ENCODE measurements at places on chromosomes 13 and 19.

- no peak for DNase-seq
Observed at GRCh38 chr19:32876236-32876918, 6.8 kb upstream of the SLC7A9 start.

DNA sequence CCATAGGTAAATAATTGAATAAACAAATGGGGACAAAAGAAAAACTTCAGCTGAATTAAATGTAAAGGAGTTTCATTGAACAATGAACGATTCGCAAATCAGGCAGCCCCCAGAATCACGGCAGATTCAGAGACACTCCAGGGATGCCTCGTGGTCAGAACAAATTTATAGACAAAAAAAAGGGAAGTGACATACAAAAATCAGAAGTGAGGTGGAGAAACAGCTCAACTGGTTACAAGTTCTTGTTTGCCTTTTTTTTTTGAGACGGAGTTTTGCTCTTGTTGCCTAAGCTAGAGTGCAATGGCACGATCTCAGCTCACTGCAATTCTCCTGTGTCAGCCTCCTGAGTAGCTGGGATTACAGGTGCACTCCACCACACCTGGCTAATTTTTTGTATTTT lies 5.7 kb downstream of the ZNF566 start:
- DNase-seq: no peak

- no peak for DNase-seq
Observed at GRCh38 chr19:49564616-49565045, 15.7 kb downstream of the NOSIP start.

GRCh38 chr19:35524181-35524837 lies 3.8 kb downstream of the SBSN start:
- no peak for DNase-seq

- DNase-seq: no peak
Observed at GRCh38 chr19:28575816-28576215, 637.1 kb downstream of the UQCRFS1 start.
